Amygdala (tissue), 56 donors: ENCODE measurements at places on chromosomes 3 and 15.

GRCh38 chr3:187165144-187165543, 25.8 kb upstream of the RPL39L start:
- no peak for DNase-seq

DNA sequence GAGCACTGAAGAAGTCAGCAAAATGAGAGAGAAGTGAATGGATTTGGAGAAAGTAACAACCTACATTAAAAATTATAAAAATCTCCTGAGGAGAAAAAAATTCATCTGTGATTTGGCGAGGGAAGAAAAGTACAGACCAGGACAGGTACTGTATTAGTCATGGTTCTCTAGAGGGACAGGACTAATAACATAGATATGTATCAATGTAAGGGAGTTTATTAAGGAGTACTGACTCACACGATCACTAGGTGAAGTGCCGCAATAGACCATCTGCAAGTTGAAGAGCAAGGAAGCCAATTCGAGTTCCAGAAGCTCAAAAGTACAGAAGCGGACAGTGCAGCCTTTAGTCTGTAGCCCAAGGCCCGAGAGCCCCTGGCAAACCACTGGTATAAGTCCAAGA, 1004.4 kb upstream of the ALCAM start:
- no peak for DNase-seq

DNA sequence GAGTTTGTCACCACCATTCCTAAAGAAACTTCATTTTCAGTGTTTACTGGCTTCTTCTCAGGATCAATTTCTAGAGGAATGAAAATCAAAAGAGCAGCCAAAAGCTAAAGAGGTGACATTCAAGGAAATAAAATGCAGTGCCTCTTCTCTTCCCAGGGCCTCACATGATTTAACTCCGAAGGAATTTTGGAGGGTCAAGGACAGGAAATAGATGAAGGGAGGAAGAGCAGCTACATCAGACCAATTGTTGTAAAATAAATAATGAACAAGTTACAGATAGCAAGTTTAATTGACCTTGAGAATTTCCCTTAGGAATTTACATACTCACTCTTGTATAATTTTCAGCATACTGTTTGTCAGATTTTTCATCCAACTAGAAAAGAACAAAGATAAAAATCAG, 78.1 kb downstream of the LRRFIP2 start:
- no peak for DNase-seq

GRCh38 chr15:59255680-59256336, 49.2 kb downstream of the LDHAL6B start:
- DNase-seq, result no peak

- DNase-seq, result peak; percentile 91
These were observed at the start of gene POMGNT2 for GRCh38 chr3:43105596-43106292. Gene POMGNT2, minus strand, starts transcription at chr3:43106079. Its CDS starts 24,648 bp downstream, at chr3:43081431.

GRCh38 chr3:172180473-172180872, 141.1 kb downstream of the FNDC3B start:
- DNase-seq, result no peak

- DNase-seq, result no peak
These were observed 27.4 kb downstream of the PHC3 start for GRCh38 chr3:170154084-170154483.

DNA sequence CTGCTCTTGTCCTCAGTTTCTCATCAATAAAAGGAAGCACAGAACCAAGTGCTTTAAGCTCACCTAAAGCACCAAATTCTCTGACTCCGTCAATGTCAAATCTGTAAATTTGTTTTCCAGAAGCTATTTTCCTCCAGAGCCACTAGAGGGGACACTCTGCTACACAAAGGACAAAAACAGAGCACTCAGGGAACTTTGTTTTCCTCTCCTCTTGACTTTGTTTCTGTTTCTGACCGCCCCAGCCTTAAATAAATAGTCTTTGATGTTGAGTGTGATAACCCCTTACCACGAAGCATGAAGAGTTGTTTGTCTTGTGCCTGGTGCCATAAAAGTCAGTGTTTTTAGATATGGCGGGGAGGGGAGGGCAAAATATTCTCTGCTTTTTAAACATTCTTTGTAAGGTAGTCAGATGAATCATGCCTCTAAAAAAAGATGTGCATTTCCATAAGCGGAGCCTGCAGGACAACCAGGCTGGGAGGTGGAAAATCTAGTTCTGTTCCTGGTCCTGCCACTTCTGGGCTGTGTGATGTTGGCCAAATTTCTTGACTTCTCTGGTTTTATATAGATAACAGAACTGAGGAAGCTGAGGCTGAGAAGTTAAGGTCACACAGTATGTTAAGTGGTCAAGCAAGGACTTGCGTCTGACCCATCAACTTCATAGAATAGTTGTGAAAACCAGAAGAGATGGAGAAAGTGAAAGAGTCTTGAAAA, 7.3 kb upstream of the ZBTB38 start:
- DNase-seq, result no peak

DNA sequence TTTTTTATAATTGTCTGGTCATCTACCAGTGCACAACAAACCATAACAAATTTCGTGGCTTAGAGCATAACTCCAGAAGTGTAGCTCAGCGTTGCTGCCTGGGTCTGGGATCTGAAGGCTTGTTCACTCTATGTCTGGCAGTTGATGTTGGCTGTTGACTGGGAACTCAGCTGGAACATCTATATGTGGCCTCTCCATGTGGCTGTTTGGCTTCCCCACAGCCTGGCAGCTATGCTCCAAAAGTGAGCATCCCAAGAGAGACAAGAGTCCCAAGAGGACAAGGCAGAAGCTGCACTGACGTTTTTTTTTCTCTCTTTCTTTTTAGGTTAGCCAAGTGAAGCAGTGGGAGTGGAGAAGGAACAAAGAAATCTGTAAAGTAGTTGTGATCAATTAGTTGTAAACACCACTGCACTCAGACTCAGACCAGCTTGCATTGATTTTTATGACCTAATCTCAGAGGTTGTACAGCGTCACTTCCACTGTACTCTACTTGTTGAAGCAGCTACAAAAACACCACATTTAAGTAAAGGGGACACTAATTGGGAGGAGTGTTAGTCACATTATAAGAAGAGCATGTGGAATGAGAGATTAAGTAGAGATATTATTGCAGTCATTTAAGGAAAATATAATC, 2.5 kb upstream of the GPR176 start:
- no peak for DNase-seq

DNA sequence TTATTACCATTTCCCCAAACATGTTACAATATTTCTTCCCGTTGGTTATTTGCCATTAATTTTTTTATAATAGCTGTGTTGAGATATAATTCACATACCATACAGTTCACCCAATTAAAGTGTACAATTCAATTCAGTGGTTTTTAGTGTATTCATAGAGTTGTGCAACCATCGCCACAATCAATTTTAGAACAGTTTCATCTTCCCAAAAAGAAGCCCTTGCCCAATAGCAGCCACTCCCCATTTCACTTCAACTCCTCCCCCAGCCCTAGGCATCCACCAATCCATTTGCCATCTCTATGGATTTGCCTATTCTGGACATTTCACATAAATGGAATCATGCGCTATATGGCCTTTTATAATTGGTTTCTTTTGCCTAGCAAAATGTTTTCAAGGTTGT, 225.1 kb downstream of the EPHB1 start:
- no peak for DNase-seq

- no peak for DNase-seq
These were observed 20.0 kb downstream of the UBE2E1 start for GRCh38 chr3:23825802-23826201.

- no peak for DNase-seq
These were observed 934.0 kb downstream of the VGLL3 start for GRCh38 chr3:86056962-86057361.

DNA sequence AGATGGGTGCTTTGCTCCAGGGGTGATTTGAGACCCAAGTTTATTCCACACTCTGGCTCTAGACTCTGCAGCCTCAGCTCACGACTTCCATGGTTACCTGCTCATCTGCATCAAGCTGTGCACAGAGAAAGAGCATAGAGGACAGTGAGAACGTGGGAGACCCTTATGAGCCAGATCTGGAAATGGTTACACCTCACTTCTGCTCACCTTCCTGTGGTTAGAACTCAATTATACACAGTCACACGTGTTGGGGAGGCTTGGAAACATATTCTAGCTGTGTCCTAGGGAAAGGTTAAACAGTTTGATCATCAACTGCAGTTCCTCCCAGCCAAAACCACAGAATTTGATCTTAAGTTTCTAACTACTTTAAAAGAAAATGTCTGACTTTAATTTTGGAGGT, 1.8 kb downstream of the FETUB start:
- no peak for DNase-seq

DNA sequence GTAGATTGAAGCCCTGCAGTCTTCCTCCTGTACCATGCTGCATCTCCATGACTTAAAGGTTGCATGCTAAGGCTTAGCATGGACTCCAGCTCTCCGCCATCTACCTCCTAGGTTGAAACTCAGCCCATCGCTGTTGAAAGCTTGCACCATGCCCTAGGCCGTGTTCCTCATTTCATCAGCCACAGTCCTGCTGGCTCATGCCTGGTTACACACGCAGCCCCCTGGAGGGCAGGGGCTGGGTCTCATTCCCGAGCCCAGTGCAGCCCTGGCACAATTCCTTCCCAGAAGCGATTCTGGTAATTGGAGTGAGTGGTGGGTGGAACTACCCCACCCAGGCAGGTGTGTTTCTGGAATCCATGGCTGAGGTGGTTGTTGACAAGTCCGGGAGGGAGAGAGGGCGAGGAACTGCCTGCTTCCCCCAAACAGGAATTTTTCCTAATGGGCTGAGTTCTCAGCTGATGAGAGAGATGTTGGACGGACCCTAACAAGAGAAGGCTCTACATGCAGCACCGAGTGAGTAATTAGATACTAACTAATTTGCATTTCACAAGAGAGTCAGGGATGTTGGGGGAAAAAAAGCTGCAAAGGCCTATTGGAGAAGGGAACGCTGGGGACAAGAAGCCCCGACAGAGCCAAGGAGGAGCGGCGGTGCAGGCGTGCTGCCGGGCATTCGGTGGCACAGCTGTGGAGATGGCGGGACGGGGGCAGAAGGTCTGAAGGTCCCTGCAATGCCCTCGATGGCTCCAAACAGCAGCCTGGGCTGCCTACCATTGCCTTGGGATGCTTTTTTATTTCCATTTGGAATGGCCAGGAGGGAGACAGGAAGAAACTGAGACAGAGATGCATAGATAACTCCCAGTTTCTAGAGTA, 92.3 kb upstream of the TLE3 start:
- no peak for DNase-seq

GRCh38 chr3:52237657-52238172, 1.2 kb downstream of the TWF2 start:
- DNase-seq, result peak; percentile 39

GRCh38 chr3:175150812-175151401, 291.8 kb downstream of the NAALADL2 start:
- no peak for DNase-seq

DNA sequence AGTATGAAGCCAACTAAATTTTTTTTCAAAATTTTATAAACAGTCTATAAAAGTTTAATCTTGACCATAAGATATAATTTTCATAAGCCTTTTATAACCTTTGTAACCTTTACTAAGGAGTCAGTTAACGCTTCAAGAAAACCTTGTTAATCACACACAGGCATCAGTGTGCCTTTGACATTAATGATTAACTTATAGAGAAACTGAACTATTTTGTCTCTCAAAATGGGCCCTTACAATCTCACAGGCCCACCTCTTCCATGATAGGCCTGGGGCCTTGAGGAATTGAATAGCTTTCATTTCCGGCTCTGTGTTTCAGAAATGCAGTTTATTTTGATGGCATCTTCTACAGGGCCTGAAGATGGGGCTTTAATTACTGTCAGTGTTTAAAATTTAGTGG, 70.1 kb downstream of the CD200 start:
- no peak for DNase-seq

DNA sequence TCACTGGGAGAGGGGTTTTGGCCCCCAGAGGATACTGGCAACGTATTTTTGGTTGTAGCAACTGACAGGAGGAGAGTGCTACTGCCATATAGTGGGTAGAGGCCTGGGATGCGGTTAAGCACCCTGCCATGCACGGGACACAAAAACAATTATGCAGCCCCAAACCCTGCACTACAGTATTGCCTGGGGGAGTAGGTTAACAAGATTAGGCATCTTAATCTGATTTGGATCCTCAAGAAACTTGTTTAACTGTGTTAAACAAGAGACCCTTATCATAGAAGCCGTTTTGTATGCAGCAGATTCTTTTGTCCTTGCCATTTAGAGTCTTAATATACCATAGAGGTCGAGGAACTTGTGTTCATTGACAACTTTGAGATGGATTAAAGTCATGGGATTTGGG, 3.4 kb downstream of the PHLDB2 start:
- DNase-seq, result no peak

GRCh38 chr3:64259636-64260035, 34.4 kb upstream of the PRICKLE2 start:
- DNase-seq, result no peak

DNA sequence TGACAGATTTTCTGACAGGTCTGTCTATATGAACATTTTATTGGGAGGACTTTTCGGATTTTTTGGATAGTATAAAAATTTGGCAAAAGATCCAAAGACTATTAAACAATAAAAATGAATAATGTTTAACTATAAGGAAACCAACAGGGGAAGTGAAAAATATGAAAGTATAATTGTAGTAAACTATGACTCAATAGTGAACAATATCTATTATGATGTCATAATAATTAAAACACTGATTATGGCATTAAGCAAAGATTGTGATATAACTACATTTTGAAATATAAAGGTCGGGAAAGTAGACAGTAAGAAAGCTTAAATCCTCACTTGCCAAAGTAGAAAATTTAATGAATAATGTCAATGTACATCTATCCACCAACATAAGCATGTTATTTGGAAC, 44.3 kb upstream of the CNTN6 start:
- DNase-seq, result no peak

DNA sequence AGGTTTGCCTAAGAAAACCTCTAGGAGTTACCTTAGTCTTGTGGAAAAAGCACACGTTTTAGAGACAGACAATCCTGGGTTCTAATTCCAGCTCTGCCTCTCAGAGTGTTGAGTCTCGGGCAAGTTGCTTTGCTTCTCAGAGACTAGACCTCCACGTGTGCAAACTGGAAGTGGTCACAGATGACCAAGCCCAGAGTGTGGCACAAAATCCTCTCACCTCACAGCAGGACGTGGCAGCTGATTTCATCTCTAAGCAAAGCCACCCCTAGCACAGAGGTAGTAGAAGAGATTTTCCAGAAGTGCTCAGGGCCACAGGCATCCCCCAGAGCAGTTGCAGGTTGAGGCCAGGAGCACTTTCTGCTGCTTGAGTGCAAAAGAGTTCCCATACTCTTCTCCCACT, 79.2 kb downstream of the CD47 start:
- DNase-seq, result no peak

DNA sequence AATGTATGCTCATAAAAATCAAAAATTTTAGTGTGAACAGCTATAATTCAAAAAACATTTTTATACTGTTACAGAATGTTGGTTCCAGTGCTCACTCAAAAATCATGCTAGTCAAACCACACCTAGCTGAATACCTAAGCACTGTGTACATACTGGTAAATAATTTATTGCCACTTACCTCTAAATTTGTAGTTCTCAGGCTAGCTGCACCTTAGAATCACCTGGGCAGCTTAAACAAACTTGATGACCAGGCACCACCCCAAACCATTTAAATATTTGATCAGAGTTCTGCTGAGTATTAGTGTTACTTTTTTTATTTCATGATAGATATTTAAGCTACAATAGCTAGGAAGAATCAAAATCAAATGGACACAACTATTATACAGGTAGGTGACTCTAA, 32.3 kb upstream of the TMCO5A start:
- no peak for DNase-seq

- DNase-seq, result no peak
These were observed 64.8 kb upstream of the PRR20G start for GRCh38 chr3:127352612-127353011.
